Pancreas (tissue), 10 donors: ENCODE measurements at places on chromosomes 5 and 9. TPM values are rescaled to one million over a fixed set of nuclear protein-coding genes. Genes with fewer than 3 reads are reported as not detected.

Gene NTNG2
- 1.1 TPM for polyA plus RNA-seq

Gene ORM2
- polyA plus RNA-seq: 0.12 TPM

Gene ELOVL7
- 3.4 TPM for polyA plus RNA-seq

Gene DMRT1
- not detected for polyA plus RNA-seq

Gene C5orf58
- not detected for polyA plus RNA-seq

Gene IPO11
- polyA plus RNA-seq: 3.7 TPM

Gene THOC3
- 4.2 TPM for polyA plus RNA-seq

Gene LHX3
- not detected for polyA plus RNA-seq
